T47D (cell line): ENCODE measurements at places on chromosomes 4 and X.

GRCh38 chrX:15977644-15978043 is 123.0 kb upstream of the AP1S2 start:
- DNase-seq = no peak

- DNase-seq = no peak
These were observed 55.5 kb upstream of the PAK3 start for GRCh38 chrX:111040377-111041017.

GRCh38 chr4:94491322-94491721 is 39.6 kb downstream of the PDLIM5 start:
- no peak for DNase-seq

DNA sequence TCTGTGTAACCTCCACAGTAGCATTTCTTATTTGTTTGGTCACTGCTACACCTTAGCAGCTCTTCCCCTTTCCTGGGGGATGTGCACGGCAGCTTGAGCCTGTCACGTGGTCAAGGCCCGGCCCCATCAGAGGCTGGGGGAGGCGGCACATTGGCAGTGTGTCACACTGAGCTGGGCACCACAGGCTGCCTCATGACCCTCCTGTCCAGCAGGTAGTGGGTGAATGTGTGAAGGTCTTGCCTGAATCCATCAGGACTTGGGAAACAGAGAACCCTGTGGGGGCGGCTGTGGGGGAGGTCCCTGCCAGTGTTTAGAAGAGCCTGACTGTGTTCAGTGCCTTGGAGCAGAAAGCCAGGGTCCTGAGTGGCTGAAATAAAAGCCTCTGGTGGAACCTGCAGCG is 33.2 kb downstream of the WFS1 start:
- DNase-seq = no peak

- DNase-seq = no peak
These were observed 181.0 kb downstream of the LDB2 start for GRCh38 chr4:16717266-16717970.

GRCh38 chr4:158161551-158162354 is 11.1 kb downstream of the GASK1B start:
- no peak for DNase-seq

DNA sequence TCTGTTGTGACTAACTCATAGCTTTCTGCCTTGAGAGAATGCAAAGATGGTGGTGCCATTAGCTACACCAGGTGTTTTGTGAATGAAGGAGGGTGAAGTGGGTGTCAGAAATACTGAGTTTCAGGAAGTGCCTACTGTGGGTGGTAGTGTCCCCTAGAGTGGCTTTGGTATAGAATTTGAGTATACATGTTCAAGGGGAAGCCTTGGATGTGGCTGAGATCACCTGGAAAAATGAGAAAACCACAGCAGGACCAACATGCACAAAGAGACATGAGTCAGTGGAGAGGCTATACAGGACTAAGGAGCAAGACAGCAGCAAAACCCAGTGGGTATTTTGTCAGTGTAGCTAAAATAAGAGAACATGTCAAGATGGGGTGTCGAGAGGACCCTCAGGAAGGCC is 204.3 kb upstream of the TBL1X start:
- no peak for DNase-seq

DNA sequence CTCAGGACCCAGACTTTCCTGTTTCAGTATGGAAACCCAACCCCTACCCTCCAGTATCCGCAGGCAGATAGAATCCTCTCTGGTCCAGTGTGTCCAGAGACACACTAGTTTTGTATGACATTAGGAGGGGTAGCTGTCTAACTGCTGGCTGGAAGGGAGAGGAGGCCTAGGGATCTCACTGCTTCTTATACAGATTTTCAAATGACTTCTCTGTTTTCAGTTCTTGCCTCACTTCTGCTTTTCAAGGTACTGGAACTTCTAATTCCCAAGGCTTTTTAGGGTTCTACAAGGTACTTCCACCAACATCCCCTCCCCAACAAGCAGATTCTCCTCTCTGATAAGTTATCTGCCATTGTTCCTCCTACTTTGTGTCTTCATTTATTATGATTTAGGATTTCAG is 6.1 kb downstream of the SGCB start:
- DNase-seq = peak; percentile 1
